Activated naive CD8-positive, alpha-beta T cell treated with anti-CD3 and anti-CD28 coated beads for 36 hours (primary cell): ENCODE measurements at places on chromosomes 5 and 9. TPM values are rescaled to one million over a fixed set of nuclear protein-coding genes. Genes with fewer than 3 reads are reported as not detected.

DNA sequence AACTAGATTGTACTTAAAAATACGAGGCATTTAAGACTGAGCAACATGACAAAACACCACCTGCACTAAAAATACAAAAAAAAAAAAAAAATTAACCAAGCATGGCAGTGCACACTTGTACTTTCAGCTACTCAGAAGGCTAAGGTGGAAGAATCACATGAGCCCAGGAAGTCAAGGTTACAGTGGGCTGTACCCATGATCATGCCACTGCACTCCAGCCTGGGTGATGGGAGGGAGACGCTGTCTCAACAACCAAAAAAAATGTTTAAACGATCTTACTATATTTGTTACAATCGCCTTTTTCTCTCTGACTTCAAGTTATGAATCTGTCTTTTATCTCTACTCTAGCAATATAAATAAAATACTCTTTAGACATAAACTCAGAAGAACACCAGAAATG is 1454.3 kb downstream of the MAT2B start:
- no peaks in the 10 kb centered on the region for H3K27me3 ChIP-seq
- H3K4me3 ChIP-seq, result no peak overlapping the region
- DNase-seq, result no peak
- H3K36me3 ChIP-seq, result no peaks in the 10 kb centered on the region
- H3K4me1 ChIP-seq, result no peaks in the 10 kb centered on the region

GRCh38 chr9:127185181-127185580 is 62.7 kb upstream of the ANGPTL2 start:
- H3K4me3 ChIP-seq, result no peak overlapping the region
- H3K27ac ChIP-seq, result no peak overlapping the region
- H3K27me3 ChIP-seq, result no peaks in the 10 kb centered on the region
- DNase-seq, result no peak
- peaks cover 2% of the 10 kb centered on the region for H3K4me1 ChIP-seq

DNA sequence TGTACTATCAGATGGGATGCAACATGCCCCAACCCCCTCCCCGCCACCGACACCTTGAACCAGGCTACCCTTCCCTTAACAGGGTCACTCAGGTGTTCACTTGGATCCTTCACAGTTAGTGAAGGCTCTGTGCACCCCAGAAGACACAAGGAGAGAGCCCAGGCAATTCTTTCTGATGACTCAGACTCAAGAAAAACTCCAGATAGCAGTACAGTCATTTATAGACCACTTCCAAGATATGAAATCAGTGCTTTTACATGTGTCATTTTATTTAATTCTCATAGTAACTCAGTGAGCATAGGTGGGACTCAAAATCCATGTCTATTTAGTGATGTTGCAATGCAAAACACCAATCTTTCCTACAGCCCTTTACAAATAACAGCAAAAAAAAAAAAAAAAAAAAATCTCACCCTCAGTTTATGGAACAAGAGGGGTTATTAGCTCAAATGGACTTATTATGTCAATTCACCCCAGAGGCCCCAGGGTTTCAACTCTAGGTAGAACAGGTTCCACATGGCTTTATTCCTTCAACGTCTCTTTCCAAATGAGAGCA is 71.9 kb downstream of the FOXD1 start:
- H3K36me3 ChIP-seq, result no peaks in the 10 kb centered on the region
- peaks cover 15% of the 10 kb centered on the region for H3K4me1 ChIP-seq
- H3K4me3 ChIP-seq, result no peak overlapping the region
- no peak overlapping the region for H3K27ac ChIP-seq

GRCh38 chr9:21904776-21905175 is 89.4 kb downstream of the CDKN2A start:
- no peaks in the 10 kb centered on the region for H3K4me1 ChIP-seq
- H3K4me3 ChIP-seq, result no peak overlapping the region
- H3K36me3 ChIP-seq, result peaks cover 69% of the 10 kb centered on the region
- no peak overlapping the region for H3K27ac ChIP-seq
- DNase-seq, result no peak

DNA sequence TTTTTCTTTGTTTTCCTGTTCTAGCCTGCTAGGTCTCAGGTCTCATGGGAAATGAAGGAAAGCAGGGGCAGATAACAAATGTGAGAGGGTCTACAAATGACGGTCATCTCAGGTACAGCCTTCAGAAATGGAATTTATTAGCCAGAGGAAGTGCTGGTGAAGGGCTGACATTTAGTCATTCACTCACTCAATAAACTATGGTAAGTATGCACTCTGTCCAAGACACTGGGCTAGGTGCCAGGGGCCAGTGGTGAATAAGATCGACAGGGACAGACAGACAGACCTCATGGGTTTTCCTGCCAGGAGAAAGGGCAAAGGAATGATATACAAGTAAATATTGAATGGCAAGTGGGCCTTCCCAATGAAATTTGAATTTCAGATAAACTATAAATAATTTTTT is 6.3 kb downstream of the PDE6A start:
- no peaks in the 10 kb centered on the region for H3K36me3 ChIP-seq
- no peak overlapping the region for H3K4me3 ChIP-seq
- no peaks in the 10 kb centered on the region for H3K4me1 ChIP-seq
- H3K27ac ChIP-seq, result no peak overlapping the region
- no peak for DNase-seq

DNA sequence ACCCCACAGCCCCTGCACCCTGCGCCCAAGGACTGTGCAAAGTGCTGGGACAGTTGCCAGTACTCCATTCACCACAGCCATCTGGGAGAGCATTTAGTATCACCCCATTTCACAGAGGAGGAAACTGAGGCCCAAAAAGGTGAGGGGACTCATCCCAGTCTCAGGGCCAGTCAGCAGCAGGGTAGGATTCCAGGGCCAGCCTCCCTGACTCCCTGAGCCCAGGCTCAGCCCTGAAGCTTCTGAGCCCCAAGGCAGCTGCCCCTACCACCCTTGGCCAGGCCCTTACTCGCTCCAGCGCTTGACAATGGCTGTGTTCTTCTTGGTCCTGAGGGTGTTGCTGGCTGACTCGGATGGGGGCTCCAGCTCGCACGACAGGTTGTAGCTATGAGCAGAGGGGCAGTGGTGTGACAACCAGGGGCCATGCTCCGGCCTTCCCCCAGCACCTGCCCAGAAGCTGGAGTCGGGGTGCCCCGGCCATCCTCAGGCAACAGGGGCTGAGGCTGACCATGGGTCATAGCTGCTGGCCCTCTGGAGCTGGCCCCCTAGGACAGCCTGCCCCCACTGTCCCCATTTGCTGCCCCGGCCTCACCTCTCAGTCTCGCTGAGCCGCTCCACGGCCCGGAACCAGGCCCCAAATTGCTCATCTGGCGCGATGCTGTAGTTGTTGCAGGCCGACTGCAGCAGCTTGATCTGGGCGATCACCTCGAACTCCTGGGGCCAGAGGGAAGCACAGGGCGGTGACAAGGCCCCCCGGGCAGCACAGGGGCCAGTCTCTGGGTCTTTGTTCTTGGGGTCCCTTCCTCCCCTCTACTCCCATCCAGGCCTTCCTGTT is 18.6 kb downstream of the RALGDS start:
- peaks cover 42% of the 10 kb centered on the region for H3K36me3 ChIP-seq
- H3K4me3 ChIP-seq, result no peak overlapping the region
- H3K27ac ChIP-seq, result no peak overlapping the region
- no peaks in the 10 kb centered on the region for H3K4me1 ChIP-seq

DNA sequence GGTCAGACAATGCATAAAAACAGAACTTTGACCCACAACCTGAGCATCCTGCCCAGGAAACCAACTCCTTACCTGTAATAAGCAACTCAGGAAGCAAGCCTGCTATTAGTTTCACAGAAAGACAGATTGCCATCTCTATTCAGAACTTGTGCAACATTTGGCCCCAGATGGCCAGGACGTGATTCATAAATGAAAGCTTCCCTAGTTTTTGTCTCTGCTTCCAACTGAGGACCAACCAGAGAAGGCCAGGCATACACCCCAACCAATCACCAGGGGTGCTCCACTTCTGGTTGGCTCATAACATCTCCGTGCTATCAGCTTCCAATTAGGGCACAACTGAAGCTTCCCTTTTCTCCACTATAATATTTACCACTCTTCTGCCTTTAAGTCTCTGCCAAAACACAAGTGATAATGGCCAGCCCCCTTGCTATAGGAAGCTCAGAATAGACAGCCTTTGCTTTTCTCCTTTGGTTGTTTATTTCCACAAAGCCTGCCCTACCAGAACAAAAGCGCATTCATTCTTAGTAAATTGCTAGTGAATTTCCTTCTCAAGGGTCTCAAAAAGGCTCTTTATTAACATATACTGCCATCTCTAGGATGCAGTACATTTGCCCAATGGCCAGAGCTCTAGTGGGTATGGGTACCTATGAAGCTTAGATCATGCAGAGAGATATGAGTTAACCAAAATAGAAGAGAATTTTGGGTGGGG is 289.7 kb upstream of the DAP start:
- no peak overlapping the region for H3K4me3 ChIP-seq
- DNase-seq, result no peak
- no peaks in the 10 kb centered on the region for H3K36me3 ChIP-seq
- H3K4me1 ChIP-seq, result no peaks in the 10 kb centered on the region
- no peak overlapping the region for H3K27ac ChIP-seq
- peaks cover 4% of the 10 kb centered on the region for H3K27me3 ChIP-seq

- H3K27ac ChIP-seq, result no peak overlapping the region
- H3K4me3 ChIP-seq, result no peak overlapping the region
- DNase-seq, result no peak
- H3K4me1 ChIP-seq, result peaks cover 9% of the 10 kb centered on the region
- peaks cover 21% of the 10 kb centered on the region for H3K36me3 ChIP-seq
These were observed 49.5 kb upstream of the SUSD1 start for GRCh38 chr9:112224401-112225289.

GRCh38 chr9:78443946-78444345 is 147.0 kb downstream of the PSAT1 start:
- H3K27me3 ChIP-seq, result peaks cover 15% of the 10 kb centered on the region
- no peaks in the 10 kb centered on the region for H3K36me3 ChIP-seq
- H3K4me3 ChIP-seq, result no peak overlapping the region
- peaks cover 5% of the 10 kb centered on the region for H3K4me1 ChIP-seq
- no peak overlapping the region for H3K27ac ChIP-seq
- DNase-seq, result no peak

DNA sequence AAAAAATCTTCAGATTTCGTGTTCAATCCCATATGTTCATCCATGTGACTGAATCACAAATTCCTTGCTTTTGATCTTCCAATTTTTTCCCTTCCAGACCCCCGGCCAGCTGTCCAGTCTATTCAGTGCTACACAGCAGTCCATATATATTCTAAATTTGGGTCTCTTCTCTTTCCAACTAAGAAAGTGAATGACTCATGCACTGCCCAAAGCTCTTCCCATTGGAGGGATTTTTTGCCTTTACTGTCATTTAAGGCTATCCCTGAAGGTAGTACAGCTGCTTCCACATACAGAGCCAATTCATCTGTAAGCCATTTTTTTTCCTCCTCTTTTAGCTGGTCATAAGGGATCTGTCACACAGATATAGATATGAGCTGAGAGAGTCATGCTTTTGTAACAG is 478.3 kb downstream of the DMRT2 start:
- no peaks in the 10 kb centered on the region for H3K36me3 ChIP-seq
- H3K4me3 ChIP-seq, result no peak overlapping the region
- DNase-seq, result no peak

DNA sequence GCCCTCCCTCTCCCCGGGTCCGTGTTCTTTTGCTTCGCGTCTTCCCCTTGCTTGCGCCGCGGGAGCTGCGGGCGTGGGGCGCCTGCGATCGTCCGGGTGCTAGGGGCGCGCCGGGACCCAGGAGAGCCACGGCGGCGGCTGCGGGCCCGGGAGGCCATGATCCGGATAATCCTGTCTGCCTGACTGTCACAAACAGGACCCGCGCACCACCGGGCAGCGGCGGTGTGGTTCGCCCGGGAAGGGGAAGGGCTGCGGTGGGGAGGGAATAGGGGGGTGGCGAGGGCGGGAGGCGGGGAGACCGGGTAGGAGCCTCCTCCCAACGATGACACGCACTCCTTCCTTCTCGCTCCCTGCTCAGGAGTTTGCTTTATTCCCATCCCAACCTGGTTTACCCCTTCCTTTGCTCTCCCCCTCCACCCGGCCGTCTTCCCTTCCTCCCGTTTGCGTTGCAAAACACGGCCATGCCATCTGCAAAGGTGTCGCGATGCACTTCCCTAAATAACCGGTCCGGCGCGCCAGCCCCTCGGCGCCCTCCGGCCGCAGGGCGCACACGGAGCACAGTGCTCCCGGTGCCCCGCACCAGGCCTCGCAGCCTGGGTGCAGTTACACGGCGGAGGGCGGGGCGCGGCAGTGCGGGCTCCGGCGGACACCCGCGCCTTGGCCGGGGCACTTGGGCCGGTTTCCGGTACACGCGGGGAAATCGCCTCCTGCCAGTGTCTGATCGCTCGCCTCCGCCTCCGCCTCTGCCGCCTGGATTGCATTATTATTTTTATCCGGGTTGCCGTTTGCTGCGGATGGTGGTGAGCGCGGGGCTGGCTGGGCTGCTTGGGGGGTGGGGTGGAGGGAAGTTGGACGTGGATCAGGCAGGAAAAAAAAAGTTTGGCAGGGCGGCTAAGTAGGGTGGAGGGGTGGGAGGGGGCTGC is 1.5 kb downstream of the SMARCA2 start:
- peak overlapping the region; percentile 98 for H3K4me3 ChIP-seq
- no peaks in the 10 kb centered on the region for H3K36me3 ChIP-seq
- H3K27ac ChIP-seq, result peak overlapping the region; percentile 94

GRCh38 chr5:87541033-87541432 is 128.3 kb upstream of the CCNH start:
- H3K4me1 ChIP-seq, result no peaks in the 10 kb centered on the region
- DNase-seq, result no peak
- no peak overlapping the region for H3K27ac ChIP-seq
- no peak overlapping the region for H3K4me3 ChIP-seq
- no peaks in the 10 kb centered on the region for H3K36me3 ChIP-seq

- DNase-seq, result no peak
- H3K4me1 ChIP-seq, result no peaks in the 10 kb centered on the region
- H3K4me3 ChIP-seq, result no peak overlapping the region
- no peak overlapping the region for H3K27ac ChIP-seq
- H3K27me3 ChIP-seq, result peaks cover 5% of the 10 kb centered on the region
These were observed 340.0 kb upstream of the ACTBL2 start for GRCh38 chr5:57822651-57823050.

DNA sequence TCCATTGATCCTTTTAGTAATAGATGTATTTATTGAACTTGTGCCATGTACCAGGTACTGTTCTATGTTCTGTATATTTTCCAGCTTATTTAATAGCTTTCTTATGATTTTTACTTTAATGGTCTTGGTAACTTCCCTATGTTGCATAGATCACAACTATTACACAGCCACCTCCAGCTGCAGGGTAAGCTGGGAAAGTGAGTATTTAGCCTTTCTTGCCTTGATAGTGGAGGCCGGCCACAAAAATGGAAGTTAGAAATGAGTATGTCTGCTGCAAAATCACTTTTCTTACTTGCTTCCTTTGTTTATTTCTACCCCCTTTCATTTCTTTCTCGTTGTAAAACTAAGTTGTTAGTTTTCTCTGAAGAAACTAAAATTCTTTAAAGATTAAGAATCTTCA is 43.1 kb upstream of the ANKDD1B start:
- no peak overlapping the region for H3K4me3 ChIP-seq
- DNase-seq, result no peak
- H3K4me1 ChIP-seq, result peaks cover 40% of the 10 kb centered on the region
- no peaks in the 10 kb centered on the region for H3K27me3 ChIP-seq
- peaks cover 58% of the 10 kb centered on the region for H3K36me3 ChIP-seq

GRCh38 chr9:81801190-81801589 is 111.8 kb upstream of the TLE1 start:
- no peaks in the 10 kb centered on the region for H3K27me3 ChIP-seq
- H3K27ac ChIP-seq, result no peak overlapping the region
- DNase-seq, result no peak
- H3K36me3 ChIP-seq, result no peaks in the 10 kb centered on the region
- no peaks in the 10 kb centered on the region for H3K4me1 ChIP-seq
- H3K4me3 ChIP-seq, result no peak overlapping the region

The SPATA31E1 gene
- total RNA-seq, result not detected

The TIMD4 gene
- 1.2 TPM for total RNA-seq

The NUTM2F gene
- total RNA-seq, result not detected

The HINT1 gene
- total RNA-seq, result 356 TPM

The SOX30 gene
- not detected for total RNA-seq

The LCN1 gene
- not detected for total RNA-seq
